ENCODE measurements at places on chromosomes 3 and 15.
A peak's percentile ranks its signal among the peaks of the same experiment; 100 is the strongest.

DNA sequence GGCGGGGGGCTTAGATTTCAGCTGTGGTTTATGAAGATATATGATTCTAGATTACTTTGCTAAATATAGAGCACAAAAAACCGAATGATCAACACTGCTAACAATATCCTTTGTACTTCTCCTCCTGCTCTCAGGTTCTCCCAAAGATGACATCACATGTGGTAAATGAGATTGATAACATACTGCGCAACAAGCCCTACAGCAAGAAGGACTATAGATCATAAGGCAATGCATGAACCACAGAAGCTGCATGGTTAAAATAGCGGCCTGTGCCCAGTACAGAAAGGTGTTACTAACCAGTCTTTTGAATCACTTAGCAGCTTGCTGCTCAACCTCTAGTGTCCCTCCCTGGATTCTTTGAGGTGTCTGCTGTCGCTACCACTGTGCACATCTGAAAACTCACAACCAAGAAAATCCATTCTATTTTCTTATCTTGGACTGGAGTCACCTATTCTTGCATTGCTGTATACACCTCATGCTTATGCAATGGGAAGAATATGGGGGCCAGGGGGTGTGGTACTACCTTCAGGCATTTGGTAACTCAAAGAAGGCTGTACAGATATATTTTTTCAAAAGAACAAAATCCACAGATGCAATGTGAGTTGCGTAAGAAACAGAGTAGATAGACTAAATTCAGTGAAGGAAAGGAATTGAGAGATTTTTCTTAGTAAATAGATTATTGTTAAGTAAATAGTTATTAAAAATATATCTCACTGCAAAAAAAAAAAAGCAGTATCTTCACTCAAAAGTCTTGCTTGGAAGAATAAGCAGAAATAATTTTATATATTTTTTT, 18.2 kb downstream of the SSR3 start:
- no peak for DNase-seq

GRCh38 chr3:127531821-127532220, 58.7 kb downstream of the TPRA1 start:
- DNase-seq, result no peak

DNA sequence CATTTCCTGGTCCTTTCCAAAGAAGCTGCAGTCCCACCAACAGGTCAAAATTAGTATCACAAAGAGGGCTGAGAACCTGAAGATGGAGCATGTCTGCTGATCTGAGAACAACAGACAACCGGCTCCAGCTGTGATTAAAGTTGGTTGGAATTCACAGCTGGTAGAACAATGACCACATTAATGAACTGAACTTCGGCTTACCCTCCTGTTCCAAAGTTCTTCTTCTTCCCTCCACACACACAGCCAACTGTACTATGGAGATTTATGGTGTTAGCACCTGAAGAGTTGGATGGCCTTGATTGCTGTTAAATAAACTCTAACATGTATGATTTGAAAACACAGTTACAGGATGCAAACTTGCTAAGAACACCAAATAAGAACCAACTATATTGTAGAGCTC, 27.4 kb upstream of the ROPN1 start:
- no peak for DNase-seq

GRCh38 chr15:31472636-31473384, 146.2 kb downstream of the KLF13 start:
- peak; percentile 67 for DNase-seq

- DNase-seq, result no peak
These were observed 71.2 kb upstream of the C3orf80 start for GRCh38 chr3:160154033-160154432.

GRCh38 chr3:29348316-29348715, 67.4 kb downstream of the RBMS3 start:
- no peak for DNase-seq

- DNase-seq, result no peak
These were observed 222.3 kb downstream of the ZMAT3 start for GRCh38 chr3:178849199-178849910.

DNA sequence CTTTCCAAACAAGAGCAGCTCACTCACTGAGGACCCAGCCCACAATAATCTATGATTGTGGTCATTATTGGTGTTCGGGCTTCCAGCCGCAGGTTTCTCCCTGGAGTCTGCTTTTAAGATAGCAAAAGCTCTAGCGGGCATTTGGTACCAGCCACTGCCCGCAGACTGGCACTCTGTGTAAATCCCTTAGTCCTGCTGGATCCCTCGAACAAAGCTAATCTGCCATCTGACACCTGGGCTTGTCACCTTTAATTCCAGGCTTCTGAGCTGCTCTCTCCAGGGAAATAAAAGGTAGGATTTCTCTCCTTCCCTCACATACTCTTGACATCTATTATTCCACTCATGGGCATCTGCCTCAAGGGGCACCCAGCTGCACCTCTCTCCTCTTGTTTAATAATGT, 158.7 kb downstream of the PDCD6IP start:
- DNase-seq, result no peak

- DNase-seq, result peak; percentile 50
These were observed 1.6 kb downstream of the EIF4E3 start for GRCh38 chr3:71723452-71724170.

GRCh38 chr3:132029182-132029902, 5.5 kb downstream of the CPNE4 start:
- DNase-seq, result peak; percentile 53

- no peak for DNase-seq
These were observed 160.3 kb downstream of the ANXA2 start for GRCh38 chr15:60237446-60237845.

DNA sequence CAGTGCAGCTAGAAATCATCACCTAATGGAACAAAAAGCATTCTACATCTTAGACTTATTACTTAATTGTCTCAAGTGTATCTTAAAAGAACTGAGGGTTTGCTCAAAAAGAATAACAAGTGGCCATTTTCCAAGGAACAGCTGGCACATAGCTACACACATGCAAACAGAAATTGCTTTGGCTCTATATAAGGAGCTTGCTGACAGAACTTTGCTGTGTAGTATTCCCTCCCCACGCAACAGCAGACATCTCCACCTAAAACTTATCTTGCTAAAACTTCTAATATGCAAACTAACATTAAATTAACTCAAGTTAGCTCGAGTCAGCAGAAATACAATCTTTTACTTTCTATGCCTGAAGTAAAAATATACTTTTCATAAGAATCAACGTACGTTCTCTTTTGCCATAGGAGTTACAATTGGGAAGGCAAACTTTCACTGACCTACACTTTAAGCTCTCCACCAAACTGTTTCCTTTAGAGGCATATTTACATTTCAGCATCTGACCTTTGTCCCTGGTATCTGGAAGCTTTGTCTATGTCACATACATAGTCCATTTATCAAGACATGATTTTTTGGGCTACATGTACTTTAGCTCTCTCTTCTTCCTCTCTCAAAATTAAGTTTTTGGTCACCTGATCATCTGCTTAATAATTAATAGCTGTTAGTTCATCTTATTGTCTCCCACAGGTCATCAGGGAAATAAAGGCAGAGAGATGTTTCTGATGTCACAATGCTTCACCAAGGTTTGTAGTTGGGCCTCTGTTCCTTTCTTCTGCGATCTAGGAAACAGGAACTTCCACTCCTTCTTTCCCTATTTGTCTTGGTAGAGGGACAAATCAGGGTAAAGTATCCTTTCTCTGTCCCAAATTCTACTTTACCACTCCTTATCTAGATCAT, 163.4 kb upstream of the AGTR1 start:
- no peak for DNase-seq

DNA sequence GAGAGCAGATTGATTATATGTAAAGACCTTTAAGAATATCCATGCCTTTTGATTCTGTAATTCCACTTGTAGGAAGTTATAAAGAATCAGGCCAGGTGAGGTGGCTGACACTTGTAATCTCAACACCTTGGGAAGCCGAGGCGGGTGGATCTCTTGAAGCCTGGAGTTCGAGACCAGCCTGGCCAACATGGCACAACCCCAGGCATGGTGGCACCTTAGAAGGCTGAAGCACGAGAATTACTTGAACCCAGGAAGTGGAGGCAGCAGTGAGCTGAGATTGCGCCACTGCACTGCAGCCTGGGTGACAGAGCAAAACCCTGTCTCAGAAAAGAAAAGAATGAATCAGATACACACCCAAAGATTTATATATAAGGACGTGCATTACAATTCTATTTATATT, 33.9 kb downstream of the HRH1 start:
- no peak for DNase-seq

DNA sequence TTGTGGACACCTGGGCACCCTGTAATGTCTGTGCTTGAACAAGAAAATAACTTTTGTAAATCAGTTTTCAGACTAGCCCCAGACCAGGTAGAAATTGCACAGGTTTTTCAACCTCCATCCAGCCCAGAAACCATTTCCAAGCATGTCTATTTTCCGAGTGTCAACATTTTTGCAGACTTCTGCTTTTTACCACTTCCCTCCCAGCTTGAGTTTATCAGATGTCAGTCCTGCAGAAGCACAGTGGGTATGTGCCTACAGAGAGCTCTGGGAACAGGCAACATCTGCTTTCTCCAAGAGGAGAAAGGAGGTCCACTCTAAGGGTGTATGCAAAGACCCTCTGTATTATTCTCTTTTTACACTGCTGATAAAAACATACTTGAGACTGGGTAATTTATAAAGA, 83.9 kb downstream of the LRRK1 start:
- no peak for DNase-seq

DNA sequence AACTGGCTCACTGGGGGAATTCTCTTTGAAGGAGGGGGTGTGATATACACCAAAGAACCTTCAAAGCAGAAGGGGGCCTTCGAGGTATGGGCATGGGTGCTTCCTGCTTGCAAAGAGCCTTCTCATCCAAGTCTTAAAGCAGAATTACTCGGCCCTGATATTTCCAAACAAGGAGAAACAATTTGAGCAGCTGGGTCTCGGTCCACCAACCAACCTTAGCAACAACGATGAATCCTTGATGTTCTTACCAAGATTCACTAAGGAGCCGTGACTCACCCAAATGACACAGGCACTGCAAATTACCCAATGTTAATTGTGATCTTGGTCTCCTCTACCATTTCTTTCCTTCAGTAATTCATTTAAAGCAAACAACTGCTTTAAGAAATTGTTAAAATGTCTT, 7.7 kb downstream of the HOMER2 start:
- DNase-seq, result no peak

DNA sequence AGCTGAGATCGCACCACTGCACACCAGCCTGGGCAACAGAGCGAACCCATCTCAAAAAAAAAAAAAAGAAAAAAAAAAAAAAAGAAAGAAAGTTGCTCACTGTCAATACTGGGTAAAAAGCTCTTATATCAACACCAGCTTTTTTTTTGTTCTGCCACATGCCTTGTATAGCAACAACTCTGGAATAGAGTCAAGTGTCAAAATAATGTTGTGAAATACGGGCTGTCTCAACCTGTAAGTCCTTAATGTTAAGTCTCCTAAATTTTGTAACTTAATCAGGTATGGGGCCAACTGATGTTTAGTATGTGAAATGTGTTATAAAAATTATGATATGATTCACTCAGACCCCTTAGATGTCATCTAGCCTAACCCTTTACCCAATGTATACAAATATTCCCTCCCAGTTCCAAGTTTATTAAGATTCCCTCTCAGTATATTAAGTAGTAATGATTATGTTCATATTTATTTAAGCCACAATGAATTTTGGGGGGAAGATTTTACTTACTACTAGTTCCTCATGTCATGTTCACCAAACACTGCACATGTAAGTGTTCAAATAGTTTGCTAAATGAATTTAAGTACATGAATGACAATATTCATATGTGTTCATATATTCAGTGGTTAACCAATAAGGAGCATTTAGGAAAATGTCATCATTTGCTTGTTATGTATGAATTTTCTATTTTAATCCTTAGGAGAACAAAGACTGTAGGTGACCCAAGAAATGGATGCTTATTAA, 52.2 kb downstream of the GPR160 start:
- DNase-seq, result no peak

DNA sequence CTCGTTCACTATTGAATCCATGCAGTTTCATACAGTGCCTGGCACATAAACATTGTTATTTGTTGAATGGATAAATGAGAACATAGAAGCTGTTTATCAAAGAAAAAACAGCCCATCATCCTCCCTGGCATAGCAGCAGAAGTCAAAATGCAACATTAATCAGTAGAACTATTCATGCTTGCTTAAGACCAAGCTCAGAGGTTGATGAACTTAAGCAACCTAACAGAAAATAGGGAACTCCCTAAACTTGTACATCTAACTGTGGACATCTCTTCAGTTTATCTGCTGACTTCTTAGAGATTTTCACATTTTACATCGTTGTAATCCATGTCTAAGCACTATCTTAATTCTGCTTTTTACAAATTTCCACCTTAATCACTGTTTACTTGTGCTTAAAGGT, 29.2 kb downstream of the SENP8 start:
- DNase-seq, result no peak

DNA sequence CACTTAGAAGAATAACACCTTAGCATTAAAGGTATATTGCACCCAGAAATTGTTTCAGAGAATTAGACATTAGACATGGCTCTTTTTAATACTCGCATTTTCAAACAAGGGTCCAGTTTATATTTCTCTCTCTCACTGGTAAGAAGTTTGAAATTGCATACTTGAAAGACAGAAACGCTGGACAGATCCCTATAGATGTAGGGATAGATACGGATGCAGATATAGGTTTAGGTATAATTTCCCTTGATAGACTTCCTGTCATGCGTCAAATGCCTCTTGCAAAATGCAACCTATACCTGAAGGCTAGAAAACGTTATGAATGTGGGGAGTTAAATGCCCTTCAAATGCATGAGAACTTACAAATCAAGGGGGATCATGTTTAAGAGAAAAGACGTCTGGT, 99.4 kb upstream of the BCL6 start:
- no peak for DNase-seq

- DNase-seq, result no peak
These were observed 4.2 kb downstream of the TP63 start for GRCh38 chr3:189635339-189635738.

- DNase-seq, result no peak
These were observed 56.7 kb upstream of the NUDT16 start for GRCh38 chr3:131324923-131325322.

DNA sequence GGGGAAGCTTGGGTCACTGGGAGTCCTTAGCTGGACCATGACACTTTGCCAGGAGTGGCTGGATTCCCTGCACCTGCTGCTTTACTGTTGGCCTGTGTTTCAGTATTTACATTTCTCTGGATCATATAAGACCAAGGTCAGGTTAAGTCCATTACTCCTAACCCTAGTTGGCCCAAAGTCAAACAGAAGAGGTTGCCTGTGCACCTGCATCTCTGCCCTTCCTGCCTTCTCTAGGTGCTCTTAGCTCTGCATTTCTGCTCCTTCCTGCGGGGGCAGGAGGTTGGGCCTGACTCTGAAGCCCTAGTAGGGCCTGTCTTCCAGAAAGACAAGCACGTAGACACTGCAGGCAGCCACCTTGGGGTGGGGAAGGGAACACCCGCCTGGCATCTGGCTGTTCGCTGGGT, 124.3 kb downstream of the RPLP1 start:
- no peak for DNase-seq

DNA sequence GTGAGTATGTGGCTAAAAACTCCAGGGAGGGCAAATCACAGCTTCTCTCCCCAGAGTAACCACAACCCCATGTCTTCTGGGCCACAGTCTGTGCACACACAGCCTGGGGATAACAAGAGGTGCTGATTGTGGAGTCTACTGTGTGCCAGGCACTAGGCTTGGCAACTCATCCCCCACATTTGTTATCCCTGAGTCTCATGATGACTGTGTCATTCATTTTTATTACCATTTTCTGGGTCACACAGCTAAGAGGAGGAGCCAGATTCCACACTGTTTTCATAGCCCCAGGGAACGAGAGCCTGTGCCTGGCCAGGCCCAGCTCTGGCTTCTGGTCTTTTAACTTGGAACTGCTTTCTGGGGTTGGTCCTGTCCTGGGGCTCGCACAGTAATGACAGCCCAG, 34.5 kb downstream of the ESYT3 start:
- no peak for DNase-seq

Data from activated naive CD8-positive, alpha-beta T cell treated with anti-CD3 and anti-CD28 coated beads for 36 hours (primary cell).